ENCODE measurements at places on chromosomes 5 and 9.

- DNase-seq, result no peak
Measured at GRCh38 chr5:31755676-31756230, 116.8 kb downstream of the PDZD2 start.

DNA sequence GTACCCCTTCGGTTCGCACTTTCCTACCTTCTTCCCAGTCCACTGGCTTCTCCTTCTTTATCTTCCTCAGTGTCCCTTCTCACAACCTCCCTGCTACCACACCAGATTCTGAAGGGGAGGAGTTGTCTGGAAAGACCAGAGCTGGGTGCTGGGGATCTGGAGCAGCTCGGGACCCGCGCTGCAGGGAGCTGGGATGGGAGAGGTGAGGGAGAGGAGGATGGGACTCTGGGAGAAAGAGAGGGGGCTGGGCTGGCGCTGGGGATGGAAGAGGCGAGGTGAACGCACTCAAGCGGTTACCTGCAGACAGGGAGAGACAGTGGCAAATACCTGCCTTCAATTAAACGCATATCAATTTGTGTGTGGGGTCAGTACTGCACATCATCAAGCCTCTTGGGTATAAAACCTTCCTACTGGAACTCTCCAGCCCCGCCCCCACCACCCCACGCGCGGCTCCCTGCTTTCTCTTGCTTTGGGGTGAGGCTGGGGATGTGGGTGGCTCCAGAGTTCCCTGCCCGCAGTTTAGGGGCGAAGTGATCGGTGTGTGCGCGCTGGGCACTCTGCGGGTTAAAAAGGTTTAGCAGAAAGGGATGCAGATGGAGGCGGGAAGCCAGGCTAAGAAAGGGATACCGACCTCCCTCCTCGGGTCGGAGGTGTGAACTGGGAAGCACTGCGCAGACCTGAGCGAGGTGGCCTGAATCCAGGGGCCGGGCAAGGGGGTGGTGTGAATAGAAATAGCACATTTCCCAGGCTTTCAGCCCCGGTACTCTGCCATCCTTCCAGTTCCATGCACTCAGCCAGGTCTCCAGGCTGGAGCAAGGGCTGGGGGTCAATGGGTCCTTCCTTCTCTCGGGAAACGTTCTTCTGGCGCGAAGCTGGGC, 977 bp upstream of the PAM start:
- DNase-seq, result peak; percentile 73

- peak; percentile 69 for DNase-seq
Measured at GRCh38 chr5:54905942-54906537, 79.4 kb downstream of the ESM1 start.

GRCh38 chr9:97382099-97382718, 29.7 kb upstream of the TDRD7 start:
- no peak for DNase-seq

GRCh38 chr5:163245584-163245983, 191.8 kb upstream of the CCNG1 start:
- peak; percentile 34 for DNase-seq

GRCh38 chr9:109972026-109972882, 192.3 kb downstream of the PALM2AKAP2 start:
- peak; percentile 10 for DNase-seq

- peak; percentile 86 for DNase-seq
Measured at GRCh38 chr9:136051837-136052471, 43.1 kb downstream of the NACC2 start.
